Activated gamma-delta T cell (primary cell): ENCODE measurements at places on chromosomes 1 and 21.

- DNase-seq, result no peak
Observed at GRCh38 chr1:26252718-26253117, 18.7 kb downstream of the CEP85 start.

- no peak for DNase-seq
Observed at GRCh38 chr1:19647643-19648042, 3.5 kb downstream of the NBL1 start.

- no peak for DNase-seq
Observed at GRCh38 chr1:181398544-181398943, 84.8 kb upstream of the CACNA1E start.

- DNase-seq, result no peak
Observed at GRCh38 chr1:238380167-238380566, 489.4 kb upstream of the ZP4 start.

- DNase-seq, result no peak
Observed at GRCh38 chr1:170204121-170204520, 58.4 kb downstream of the NTMT2 start.

- no peak for DNase-seq
Observed at GRCh38 chr1:193676996-193677549, 490.7 kb upstream of the B3GALT2 start.

DNA sequence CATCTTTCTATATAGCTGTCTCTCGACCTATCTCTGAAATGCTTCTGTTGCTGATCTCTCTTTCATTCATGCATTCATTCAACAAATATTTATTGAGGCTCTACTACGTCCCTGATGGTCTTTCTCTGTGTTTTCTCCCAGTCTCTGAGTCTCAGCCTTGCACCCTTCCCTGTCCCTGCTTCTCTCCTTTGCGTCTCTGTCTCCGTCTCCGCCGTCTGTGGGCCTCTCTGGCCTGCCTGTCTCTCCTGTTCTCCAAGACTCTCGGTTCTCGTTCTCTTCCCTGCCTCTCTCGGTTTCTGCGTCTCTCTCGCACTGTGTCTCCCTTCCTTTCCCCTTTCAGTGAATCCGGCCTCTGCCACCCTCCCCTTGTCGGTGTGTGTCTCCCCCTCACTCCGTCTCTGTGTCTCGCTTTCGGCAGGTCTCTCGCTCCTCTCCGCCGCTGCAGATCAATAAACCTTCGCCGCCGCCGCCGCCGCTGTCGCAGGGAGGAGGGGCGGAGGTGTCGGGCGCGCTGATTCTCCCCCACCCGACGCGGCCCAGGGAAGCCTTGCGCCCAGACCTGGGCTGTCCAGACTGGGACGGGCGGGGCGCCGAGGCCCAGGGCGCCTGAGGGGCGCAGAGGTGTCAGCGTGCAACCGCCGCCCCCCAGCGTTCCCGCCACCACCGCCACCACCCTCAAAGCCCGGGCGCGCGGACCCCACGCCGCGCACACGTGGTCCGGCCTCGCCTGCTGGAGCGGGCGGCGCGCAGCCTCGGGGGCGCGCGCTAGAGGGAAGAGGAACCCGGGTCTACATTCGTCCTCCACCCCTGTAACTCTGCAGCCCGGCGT is 3.0 kb downstream of the EFNA3 start:
- peak; percentile 25 for DNase-seq

GRCh38 chr1:114173680-114174079 is 20.0 kb upstream of the SYT6 start:
- no peak for DNase-seq

DNA sequence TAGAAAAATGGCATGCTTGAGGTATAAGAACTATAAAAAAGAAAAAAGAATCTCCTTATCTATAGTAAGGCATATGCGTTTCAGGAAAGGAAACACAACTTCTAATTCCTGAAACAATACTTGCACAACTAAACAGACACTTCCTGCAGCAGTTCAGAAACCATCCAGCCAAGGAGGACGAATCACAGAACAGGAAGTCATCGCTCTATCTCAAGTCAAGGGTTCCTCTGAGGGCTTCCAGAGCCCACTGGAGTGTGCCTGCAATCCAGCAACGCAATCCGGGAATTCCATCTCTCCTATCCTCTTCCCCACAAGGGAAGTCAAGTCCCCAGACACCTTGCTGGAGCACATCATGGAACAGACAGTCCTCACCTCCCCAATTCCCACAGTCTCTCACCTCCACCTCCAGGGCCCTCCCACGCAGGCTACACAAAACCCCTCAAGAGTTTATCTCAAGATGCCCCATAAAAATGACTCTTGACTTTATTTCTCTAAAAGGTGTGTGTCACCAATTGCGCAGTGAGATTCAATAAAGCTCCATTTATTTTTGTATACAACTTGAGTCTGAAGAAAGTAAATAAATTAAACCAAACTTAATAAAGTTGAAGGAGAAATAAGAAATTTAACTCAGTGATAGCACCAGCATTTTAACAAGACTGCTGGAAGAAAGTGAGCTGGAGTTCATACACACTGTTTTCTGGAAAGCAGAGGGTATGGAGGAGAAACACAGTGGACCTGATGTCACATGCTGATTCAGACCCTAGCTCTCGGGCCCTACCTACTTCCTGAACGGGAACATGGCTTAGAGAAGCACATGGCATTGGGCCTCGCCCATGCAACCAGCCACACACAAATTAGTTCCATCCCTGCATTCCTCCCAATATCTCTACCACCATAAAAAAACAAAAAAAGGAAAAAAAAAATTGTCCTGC is 39.9 kb downstream of the SIPA1L2 start:
- no peak for DNase-seq

DNA sequence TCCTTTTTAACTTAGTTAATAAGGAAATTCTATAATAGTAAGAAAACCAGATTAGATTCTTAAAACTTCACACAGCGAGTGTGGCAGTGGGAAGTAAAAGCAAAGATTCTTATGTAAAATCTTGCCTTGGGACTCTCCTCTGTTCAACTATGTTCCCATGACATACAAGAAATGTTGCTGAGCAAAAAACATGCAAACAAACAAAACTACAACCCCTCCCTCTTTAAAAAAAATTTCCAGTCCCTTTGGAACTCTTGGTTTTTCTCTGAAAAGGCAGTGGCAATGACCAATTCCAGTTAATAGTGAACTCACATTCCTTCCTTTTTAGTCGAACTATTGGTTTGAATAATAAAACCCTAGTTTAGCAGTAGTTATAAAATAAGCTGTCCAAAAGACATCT is 453.1 kb upstream of the ZRANB2 start:
- DNase-seq, result no peak

GRCh38 chr1:187928288-187928687 is 1099.5 kb downstream of the PLA2G4A start:
- no peak for DNase-seq

DNA sequence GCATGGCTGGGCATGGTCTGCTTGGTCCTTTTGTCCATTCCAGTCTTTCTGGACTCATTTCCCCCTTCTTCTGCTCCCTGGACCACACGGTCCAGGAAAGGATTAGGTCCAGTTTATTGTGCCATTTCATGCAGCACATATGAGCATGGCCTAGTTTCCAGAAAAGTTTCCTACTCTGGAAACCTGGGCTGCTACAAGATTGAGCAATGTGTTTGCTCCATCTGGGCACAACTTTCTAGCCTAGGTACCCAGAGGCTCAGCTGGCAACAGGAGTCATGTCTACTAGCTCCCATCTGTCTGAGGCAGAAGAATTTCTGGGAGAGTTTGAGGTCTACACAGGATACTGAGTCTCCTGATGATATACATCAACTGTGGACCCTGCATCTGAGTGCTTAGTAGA is 14.8 kb downstream of the FMOD start:
- no peak for DNase-seq

DNA sequence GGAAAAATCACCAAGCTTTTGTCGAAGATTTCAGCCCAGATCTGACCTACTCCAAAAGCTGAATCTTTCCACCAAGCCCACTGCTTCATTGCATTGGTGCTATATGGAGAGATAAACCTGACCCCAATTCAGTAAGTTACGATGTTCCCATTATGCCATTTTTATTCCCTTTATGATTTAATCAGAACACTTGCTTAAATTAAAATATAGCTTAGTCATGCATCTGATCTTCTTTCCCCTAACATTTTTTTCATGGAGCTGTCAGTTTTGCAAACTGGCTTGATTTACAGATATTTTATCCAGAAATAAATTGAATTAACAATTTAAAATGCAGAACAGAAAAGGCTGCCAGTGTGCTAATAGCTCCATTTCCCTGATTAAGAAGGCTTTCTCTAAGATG is 503.5 kb upstream of the C1orf87 start:
- DNase-seq, result no peak

DNA sequence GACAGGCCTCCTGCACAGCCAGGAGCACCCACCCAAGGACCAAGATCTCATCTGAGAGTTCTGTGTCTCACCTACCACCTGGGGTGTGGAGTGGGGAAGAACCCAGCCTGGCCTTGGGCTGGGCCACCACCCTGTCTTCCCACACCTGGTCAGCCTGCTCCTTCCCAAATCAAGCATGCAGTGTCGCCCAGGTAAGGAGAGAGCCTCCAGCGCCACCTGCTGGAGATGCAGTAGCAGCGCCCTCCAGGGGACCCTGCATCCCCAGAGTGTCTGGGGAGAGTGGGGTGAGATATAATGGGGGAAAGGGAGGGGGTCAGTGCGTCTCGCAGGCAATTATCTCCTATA is 32.3 kb downstream of the KIAA2013 start:
- DNase-seq, result no peak

GRCh38 chr1:159953536-159954515 is at the start of gene SLAMF9:
SLAMF9 (minus strand) TSS chr1:159954237; CDS start chr1:159954137, 100 bp downstream.
- DNase-seq, result no peak

- DNase-seq, result no peak
Observed at GRCh38 chr1:27891196-27891889, 19.0 kb downstream of the THEMIS2 start.

DNA sequence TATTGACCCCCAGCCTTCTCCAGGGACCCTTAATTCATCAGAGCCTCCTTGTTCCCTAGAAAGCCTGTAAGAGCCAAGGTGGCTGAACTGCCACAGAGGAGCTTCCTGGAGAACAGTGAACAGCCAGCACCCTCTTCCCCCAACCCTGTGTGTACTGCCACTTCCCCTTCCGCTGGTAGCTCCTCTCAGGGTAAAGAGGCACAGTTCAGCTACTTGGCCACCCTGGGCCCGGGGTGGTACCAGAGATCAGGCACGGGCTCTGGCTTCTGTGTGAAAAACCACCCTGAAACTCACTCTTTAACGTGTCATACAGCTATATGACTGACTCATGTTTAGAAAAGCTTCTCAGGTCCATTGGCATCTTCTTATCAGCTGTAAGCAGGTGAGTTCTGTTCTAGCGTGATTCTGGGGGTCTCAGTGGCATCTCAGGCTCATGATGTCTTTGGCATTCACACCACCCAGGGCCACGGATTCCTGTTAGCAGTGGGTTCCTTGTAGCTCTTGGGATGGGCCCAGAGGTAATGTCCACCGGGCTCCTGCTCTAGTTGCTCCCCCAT is 22.4 kb downstream of the ARMH1 start:
- DNase-seq, result no peak

DNA sequence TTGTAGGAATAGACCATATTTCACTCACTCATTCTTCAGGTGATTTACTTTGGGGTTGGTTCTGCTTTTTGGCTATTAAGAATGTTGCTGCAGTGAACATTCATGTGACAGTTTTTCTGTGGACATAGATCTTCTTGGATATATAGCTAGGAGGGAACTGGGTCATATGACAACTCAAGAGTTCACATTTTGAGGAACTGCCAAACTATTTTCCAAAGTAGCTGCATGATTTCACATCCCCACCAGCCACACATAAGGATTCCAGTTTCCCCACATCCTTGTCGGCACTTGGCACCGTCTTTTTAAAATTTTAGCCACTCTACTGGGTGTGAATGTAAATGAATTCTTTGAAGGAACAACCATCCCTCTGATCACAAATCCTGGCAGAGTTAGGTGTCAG is 126.0 kb downstream of the PRDM2 start:
- no peak for DNase-seq

DNA sequence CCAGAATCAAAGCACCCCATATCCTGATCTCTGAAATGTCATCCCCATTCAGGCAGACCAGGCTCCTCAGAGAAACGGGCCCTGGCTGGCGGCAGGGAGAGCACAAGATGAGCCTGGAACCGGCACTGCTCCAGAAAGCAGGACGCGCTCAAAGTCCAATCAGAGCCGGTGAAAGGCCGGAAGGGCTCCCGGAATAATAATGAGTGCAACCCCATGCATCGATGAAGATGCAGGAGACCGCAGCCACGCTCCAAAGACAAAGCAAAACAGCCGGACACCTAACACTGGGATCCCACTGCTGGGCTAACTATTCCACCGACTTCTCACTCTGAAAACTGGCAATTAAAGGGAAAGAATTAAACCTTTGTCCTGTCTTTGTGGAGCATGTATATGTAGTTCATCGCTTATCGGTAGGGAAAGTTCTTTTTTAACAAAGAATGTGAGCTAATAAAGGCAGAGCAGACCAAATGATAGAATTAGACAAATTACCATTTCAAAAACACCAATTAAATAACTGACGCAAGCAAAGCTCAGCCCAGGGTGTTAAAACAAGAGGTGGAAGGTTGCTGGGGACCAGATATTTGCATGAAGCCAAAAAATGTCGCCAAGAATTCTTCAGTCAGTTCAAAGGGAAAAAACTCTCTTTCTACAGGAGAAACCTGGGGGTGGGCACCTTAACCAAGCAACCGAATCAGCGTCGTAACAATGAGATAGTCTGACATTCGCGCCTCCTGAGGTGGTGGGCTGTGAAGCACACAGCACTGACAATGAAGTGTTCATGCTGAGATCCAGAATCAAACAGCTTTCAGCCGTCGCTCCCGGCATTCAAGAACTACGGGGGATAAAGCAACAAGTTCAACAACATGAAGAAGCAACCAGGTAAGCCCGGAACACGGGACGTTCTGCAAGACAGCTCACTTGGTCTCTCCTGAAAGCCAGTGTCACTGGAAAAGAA is 95.2 kb downstream of the NPHP4 start:
- no peak for DNase-seq

DNA sequence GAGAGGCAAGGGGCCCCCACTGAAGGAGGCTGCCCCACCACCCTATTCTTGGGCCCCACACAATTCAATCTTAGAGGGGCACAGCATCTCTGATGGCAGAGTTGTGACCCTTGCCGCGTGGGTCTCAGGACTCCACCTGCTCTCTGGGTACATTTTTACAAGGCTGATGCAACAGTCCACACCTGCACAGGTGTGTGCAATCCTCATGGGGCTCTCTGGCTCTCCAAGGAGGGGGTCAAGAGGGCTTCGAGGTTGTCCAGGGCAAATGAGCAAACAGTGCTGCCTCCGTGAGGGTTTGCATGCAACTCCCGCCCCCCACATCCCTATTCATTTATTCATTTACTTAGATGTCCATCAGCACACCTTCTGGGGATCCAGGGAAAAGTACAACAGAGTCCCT is 81.6 kb upstream of the IFFO2 start:
- no peak for DNase-seq

GRCh38 chr1:217089361-217090014 is 366.3 kb upstream of the ESRRG start:
- no peak for DNase-seq

DNA sequence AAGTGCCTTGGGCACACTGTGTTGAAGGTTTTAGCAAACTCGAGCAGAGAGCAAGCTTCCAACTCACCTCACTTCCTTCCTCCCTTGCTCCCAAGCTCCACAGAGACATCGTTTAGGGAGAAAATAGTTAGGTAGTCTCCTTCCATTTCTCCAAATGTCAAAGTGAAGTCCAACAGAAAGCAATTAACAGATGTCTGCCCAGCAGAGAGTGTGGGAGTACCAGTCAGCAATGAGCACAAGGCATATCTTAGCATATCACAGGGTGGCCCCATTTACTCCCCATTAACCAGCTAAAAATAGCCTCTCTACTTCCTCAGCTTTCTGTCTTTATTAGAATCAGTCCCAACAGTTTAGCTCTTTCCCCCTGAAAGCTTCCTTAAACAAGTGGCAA is 334.2 kb upstream of the CAMK1G start:
- no peak for DNase-seq

- no peak for DNase-seq
Observed at GRCh38 chr1:239706245-239706892, 320.0 kb downstream of the CHRM3 start.
